ENCODE measurements at places on chromosomes 5 and 9. TPM values are rescaled to one million over a fixed set of nuclear protein-coding genes. Genes with fewer than 3 reads are reported as not detected.

DNA sequence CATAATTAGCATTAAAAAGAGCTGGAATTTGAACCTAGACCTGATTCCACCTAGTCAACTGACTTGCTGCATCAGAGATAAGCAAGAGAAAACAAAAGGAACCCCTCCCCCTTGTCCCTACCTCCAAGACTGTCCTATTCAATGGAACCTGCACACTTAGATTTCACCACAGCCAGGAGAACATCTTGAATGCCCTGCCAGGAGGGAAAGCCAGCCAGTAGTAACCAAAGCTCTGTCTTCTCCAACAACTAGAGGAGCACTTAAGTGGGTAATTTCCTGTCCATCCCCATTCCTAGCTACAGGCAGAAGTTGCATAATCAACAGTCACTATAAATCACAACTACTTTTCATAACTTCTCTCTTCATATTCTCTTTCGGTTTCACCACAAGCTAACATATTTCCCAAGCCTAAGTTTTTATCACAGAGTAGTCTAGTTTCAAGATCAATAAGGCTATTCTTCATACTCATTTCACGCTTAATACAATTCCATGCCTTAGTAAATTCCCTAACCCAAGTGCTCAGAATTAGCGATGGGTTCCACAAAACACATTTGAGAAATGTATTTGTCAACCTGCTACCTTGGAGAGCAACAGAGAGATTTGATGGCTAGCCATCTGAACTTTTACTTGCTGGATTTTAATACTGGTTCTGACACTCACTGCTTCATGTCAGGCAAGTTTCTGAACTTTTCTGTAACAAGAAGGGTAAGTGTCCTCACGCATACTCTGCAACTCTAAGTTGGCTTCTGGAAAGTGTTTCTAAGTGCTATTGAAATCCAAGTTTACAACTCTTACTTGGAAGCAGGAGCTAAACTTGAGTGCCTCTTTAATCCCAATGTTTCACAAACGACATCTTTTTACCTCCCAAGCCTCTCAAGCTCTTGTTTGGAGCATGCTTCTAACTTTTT lies 2.0 kb downstream of the DENND1A start:
- no peak for DNase-seq
- no peaks in the 10 kb centered on the region for H3K27me3 ChIP-seq
- H3K36me3 ChIP-seq: no peaks in the 10 kb centered on the region
- peak overlapping the region; percentile 59 for H3K27ac ChIP-seq
- H3K4me3 ChIP-seq: no peak overlapping the region
- H3K4me1 ChIP-seq: no peaks in the 10 kb centered on the region

GRCh38 chr5:64765804-64766504 lies 2.5 kb downstream of the SREK1IP1 start:
- no peak overlapping the region for H3K27ac ChIP-seq
- H3K4me1 ChIP-seq: peaks cover 43% of the 10 kb centered on the region
- H3K36me3 ChIP-seq: peaks cover 12% of the 10 kb centered on the region

DNA sequence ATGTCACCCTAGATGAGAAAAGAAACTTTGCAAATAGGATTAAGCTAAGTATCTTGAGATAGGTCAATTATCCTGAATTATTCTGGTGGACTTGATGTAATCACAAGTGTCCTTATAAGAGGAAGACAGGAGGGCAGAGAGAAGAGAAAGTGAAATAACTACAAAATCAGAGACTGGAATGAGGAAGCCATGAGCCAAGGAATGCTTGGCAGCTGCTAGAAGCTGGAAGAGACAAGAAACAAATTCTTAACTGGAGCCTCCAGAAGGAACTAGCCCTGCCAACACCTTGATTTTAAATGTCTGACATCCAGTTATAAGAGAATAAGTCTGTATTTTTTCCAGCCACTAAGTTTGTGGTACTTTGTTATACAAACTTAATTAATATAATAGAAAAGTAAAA lies 480.0 kb downstream of the NR2F1-AS1 start:
- H3K4me3 ChIP-seq: no peak overlapping the region
- H3K27me3 ChIP-seq: no peaks in the 10 kb centered on the region
- no peak overlapping the region for H3K27ac ChIP-seq
- H3K36me3 ChIP-seq: no peaks in the 10 kb centered on the region

- no peaks in the 10 kb centered on the region for H3K36me3 ChIP-seq
- H3K4me1 ChIP-seq: no peaks in the 10 kb centered on the region
- H3K27ac ChIP-seq: no peak overlapping the region
- H3K27me3 ChIP-seq: peaks cover 4% of the 10 kb centered on the region
- no peak for DNase-seq
Observed at GRCh38 chr9:131807144-131807983, 67.5 kb upstream of the RAPGEF1 start.

- H3K4me3 ChIP-seq: no peak overlapping the region
- DNase-seq: no peak
- H3K27me3 ChIP-seq: no peaks in the 10 kb centered on the region
- H3K36me3 ChIP-seq: no peaks in the 10 kb centered on the region
- H3K4me1 ChIP-seq: no peaks in the 10 kb centered on the region
Observed at GRCh38 chr5:84564321-84565075, 179.8 kb upstream of the EDIL3 start.

SELENOP gene
- 987 TPM for total RNA-seq

Measured in adrenal gland (tissue), 19 donors.